ENCODE measurements at places on chromosomes 13 and 19.

GRCh38 chr19:38049105-38049649 lies 142.2 kb downstream of the SIPA1L3 start:
- no peak for DNase-seq

DNA sequence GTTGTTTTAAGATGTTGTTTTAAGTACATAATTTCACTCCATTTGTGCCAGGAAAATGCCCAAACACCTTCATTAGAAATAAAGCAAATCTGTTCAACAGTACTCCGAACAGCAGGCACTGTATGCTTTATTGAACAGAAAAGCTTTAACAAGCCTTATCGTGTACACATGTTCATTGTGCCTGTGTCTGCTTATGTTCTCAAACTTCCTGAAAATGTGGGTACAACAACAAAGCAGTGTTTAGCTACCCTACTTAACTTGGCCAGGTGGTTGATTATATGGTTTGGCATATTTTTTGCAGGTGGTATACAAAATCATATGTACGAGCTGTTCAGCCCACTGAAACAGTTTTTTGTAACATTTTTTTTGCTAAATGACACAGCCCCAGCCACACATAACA lies 718.0 kb downstream of the DACH1 start:
- no peak for DNase-seq

- peak; percentile 84 for DNase-seq
These were observed 7.8 kb upstream of the SERTAD1 start for GRCh38 chr19:40433391-40434216.

GRCh38 chr19:16825312-16826052 lies 3.7 kb upstream of the SIN3B start:
- DNase-seq, result peak; percentile 63

DNA sequence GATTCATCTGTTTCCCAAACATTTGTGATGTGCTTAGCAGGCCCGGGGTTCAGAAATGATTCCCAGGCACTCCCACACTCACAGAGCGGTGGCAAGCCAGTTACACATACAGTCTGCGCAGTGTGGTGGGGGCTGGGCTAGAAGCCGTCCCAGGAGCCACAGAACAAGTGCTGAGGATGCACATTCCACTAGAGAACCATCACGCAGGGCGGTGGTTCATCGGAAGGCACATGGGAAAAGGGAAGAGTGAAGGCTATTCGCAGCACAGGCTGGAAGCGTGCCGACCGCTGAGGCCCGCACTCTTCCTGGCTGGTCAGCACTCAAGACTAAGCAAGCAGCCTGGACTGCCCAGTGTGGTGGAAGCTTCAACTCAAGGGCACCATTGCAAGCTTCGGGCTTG lies 126.3 kb upstream of the SLC7A1 start:
- no peak for DNase-seq

DNA sequence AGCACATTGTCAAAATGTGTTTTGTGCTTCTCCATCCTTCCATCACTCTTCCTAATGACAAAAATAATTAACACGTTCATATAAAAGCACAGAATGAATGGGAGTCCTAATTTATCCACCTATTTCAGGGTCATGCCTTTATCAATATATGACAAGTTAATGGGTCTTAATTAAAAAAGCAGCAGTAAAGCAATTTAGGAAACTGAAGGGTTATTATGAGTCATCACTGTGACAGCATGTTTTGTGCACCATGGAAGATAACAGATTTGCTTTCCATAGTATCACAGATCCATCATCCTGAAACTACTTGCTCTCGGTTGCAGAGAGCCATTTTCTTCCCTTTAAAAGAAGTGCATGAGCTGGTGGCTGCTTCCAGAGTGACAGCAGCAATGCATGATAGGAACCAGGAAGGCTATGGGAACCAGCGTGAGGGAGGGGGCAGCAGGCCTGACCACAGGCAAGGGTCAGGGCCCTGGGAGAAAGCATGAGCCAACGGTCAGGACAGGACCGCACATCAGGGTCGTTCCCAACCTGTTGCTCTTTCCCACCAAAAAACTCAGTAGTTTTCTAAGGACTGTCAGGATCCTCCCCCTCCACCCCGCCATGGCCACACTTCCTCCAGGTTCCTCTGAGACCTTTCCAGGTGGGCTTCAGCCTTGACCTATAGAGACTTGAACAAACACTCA lies 784.1 kb downstream of the UQCRFS1 start:
- DNase-seq, result no peak

- no peak for DNase-seq
These were observed 2044.9 kb upstream of the PCDH20 start for GRCh38 chr13:63460462-63461090.

- no peak for DNase-seq
These were observed 241.3 kb downstream of the KCTD12 start for GRCh38 chr13:76644906-76645305.

GRCh38 chr19:52211926-52212571 lies 22.2 kb downstream of the PPP2R1A start:
- no peak for DNase-seq

DNA sequence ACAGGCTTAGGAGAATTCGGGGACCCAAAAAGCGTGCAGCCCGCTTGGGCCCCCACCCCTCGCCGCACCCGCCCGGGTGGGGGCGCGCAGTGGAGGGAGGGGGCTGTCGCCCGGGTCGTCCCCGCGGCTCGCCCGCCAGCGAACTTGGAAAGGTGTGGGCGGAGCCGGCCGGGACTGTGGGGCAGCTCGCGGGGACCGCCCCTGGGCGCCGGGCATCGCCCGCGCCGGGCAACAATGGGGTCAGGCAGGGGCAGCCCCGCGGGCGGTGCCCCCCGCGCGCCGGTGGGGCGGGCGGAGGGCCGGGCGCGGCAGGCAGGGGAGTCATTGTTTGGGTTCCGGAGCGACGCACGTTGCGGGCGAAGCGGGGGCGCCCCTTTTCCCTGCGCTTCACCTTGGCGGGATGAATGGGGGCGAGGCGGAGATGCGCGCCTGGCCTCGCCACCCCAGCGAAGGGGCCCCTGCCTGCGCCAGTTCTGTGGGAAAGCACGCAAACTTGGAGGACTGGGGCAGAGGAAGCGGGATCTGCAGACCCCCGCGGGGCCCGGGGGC lies 647 bp upstream of the KLF12 start:
- DNase-seq, result peak; percentile 53

DNA sequence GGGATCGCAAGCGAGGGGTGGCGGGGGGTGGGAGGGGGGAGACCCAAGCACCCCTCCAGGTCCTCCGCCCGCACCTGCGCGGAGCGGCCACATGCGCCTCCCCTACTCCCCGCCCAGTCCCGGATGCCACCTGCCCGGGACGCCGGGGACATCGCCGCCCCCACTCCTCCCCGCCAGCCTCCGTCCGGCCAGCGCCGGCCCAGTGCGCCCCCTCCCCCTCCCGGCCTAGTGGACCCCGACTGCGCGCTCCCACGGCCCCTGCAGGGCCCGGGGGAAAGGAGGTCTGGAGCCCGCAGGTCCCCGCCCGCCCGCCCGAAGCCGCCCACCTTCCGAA lies 263 bp downstream of the RHPN2 start:
- no peak for DNase-seq

All from head of caudate nucleus (tissue), 42 donors.